A549 treated with dexamethasone at 1 μM for 4 hours (cell line): ENCODE measurements at places on chromosomes 16 and 17. TPM values are rescaled to one million over a fixed set of nuclear protein-coding genes. Genes with fewer than 3 reads are reported as not detected.

Gene TPSG1
- 0.08 to 0.09 TPM in 2 of 5 replicates, not detected in the others for total RNA-seq

Gene TP53TG3
- 0.24 to 0.74 TPM (median 0.35 TPM) in 5 replicates for total RNA-seq

Gene RNF43
- total RNA-seq = 0.20 to 0.86 TPM (median 0.40 TPM) in 5 replicates

Gene LITAFD
- total RNA-seq = not detected in 5 replicates

Gene GNG13
- not detected in 5 replicates for total RNA-seq

Gene IL17C
- total RNA-seq = not detected in 5 replicates

Gene INCA1
- total RNA-seq = 1.0 to 1.9 TPM (median 1.5 TPM) in 5 replicates

Gene CACNG5
- 0.11 TPM in 1 of 5 replicates, not detected in the others for total RNA-seq

Gene CPHXL2
- total RNA-seq = not detected in 5 replicates

Gene DHRS7C
- not detected in 5 replicates for total RNA-seq

Gene CBFA2T3
- total RNA-seq = 0.88 to 1.5 TPM (median 1.0 TPM) in 5 replicates

Gene BCAR1
- total RNA-seq = 82.0 to 145 TPM (median 139 TPM) in 5 replicates

Gene NEUROD2
- not detected in 5 replicates for total RNA-seq

Gene SOST
- total RNA-seq = not detected in 5 replicates

Gene EMP2
- total RNA-seq = 32.1 to 58.2 TPM (median 55.8 TPM) in 5 replicates

Gene CBX8
- total RNA-seq = 10.2 to 14.9 TPM (median 13.2 TPM) in 5 replicates

Gene CHRNE
- 0.05 to 0.25 TPM (median 0.06 TPM) in 3 of 5 replicates, not detected in the others for total RNA-seq

Gene PLCD3
- total RNA-seq = 124 to 185 TPM (median 158 TPM) in 5 replicates

Gene MKS1
- 9.5 to 12.4 TPM (median 10.6 TPM) in 5 replicates for total RNA-seq

Gene KRT16
- total RNA-seq = 0.83 to 1.5 TPM (median 1.4 TPM) in 5 replicates

Gene CNTNAP1
- total RNA-seq = 3.8 to 6.0 TPM (median 5.8 TPM) in 5 replicates

Gene RNF166
- 11.1 to 16.3 TPM (median 15.1 TPM) in 5 replicates for total RNA-seq

Gene PDE6G
- 1.5 to 3.6 TPM (median 2.2 TPM) in 5 replicates for total RNA-seq

Gene TUBG2
- total RNA-seq = 14.0 to 23.3 TPM (median 20.5 TPM) in 5 replicates

Gene DNAH9
- total RNA-seq = 0.13 TPM in 1 of 5 replicates, not detected in the others

Gene ARHGAP44
- 2.4 to 2.8 TPM (median 2.6 TPM) in 5 replicates for total RNA-seq

Gene CDK5R1
- 5.7 to 7.7 TPM (median 6.8 TPM) in 5 replicates for total RNA-seq

Gene DNAAF8
- total RNA-seq = 0.83 to 1.4 TPM (median 1.1 TPM) in 5 replicates

Gene TMEM114
- not detected in 5 replicates for total RNA-seq

Gene NKD1
- 0.12 to 0.49 TPM (median 0.30 TPM) in 5 replicates for total RNA-seq

Gene TPSD1
- not detected in 5 replicates for total RNA-seq

Gene FOXL1
- total RNA-seq = 1.4 to 2.2 TPM (median 2.0 TPM) in 5 replicates

Gene KRTAP16-1
- not detected in 5 replicates for total RNA-seq

Gene KRT12
- total RNA-seq = not detected in 5 replicates

Gene ZG16B
- 0.60 to 0.98 TPM (median 0.66 TPM) in 5 replicates for total RNA-seq

Gene TP53I13
- total RNA-seq = 60.0 to 96.0 TPM (median 84.9 TPM) in 5 replicates

Gene ZNF385C
- 0.18 to 0.30 TPM (median 0.29 TPM) in 5 replicates for total RNA-seq

Gene METTL2A
- 23.8 to 30.3 TPM (median 28.7 TPM) in 5 replicates for total RNA-seq

Gene DYNC1LI2
- total RNA-seq = 41.5 to 57.9 TPM (median 49.8 TPM) in 5 replicates
